ENCODE measurements at places on chromosomes 12 and 14.
A peak's percentile ranks its signal among the peaks of the same experiment; 100 is the strongest.

DNA sequence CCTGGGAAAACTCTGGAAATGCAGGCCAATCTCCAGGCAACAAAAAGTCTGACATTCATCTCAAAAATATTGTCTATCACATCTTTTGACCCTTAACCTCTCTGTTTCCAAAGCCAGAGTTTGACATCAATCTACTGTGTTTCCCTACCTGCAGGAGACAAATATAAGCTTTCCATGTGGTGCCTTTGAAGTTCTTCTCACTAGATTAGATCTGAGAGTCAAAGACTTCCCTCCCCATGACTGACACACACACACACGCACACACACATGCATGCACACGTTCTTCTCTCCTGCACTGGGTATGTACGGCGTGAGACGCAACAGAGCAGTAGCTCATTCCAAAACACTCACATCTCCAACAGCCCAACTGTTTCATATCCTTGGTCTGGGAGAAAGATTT is 8.1 kb upstream of the ITPR2 start:
- no peak for DNase-seq

- DNase-seq, result no peak
These were observed 51.3 kb downstream of the RMST start for GRCh38 chr12:97513950-97514349.

DNA sequence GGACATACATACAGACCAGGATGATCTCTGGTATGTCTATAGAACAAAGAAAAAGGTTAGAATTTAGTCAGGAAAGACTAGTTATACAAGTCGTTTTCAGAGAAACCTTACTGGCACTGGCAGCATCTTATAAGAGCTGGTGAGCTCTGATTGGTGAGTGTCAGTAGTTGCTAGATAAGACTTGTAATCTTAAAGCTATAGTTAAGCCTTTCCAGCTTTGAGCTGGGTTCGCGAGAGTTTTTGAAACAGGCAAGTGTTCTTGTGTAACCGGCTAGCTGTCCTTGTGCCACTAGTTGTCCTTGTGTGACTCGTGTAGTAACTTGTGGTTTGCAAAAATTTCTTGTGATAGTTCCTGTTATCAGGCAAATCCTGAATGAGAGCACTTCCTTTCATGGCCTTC is 740.9 kb downstream of the GALC start:
- DNase-seq, result no peak

DNA sequence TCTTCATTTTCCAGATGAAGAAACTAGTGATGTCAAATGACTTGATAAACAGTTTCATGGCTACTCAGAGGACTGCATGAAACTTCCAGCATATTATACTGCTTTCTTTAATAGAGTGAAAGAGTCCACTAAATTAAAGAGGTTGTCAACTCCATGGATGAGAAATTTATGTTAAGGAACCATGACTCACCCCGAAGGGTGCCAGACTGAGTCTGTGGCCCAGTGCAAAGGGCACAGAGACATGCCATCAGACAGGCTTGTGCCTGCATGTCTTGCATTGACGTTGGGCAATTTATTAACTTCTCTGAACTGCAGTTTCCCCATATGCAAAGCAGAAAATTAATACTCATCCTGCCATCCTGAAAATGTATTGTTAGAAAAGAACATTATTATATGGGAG is 382.4 kb downstream of the APAF1 start:
- no peak for DNase-seq

GRCh38 chr12:8996682-8997405 is 7.5 kb downstream of the KLRG1 start:
- no peak for DNase-seq

DNA sequence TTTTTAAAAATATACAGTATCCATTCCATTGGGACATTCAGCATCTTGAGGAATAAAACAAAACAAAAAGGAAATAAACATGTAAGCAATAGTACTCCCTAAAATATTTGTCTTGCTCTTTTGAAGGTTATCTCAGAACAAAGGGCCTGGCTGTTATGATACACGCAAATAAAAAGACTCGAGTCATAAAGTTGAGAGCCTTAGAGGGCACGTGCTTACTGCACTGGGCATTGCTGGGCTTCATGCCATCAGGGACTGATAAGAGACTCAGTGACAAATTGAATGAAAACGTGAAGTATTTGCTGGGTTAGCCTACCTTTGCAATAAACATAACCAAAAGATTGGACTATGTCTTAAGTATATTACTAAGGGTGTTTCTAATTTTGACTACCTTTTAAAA is 118.9 kb downstream of the SLC35F4 start:
- DNase-seq, result no peak

- no peak for DNase-seq
These were observed 47.5 kb downstream of the PIWIL1 start for GRCh38 chr12:130385193-130385592.

GRCh38 chr12:12979731-12980259 is 20.3 kb downstream of the HEBP1 start:
- no peak for DNase-seq

GRCh38 chr12:12094481-12094880 is 23.7 kb downstream of the BCL2L14 start:
- no peak for DNase-seq

GRCh38 chr14:96514694-96515093 is 12.5 kb downstream of the PAPOLA start:
- no peak for DNase-seq

DNA sequence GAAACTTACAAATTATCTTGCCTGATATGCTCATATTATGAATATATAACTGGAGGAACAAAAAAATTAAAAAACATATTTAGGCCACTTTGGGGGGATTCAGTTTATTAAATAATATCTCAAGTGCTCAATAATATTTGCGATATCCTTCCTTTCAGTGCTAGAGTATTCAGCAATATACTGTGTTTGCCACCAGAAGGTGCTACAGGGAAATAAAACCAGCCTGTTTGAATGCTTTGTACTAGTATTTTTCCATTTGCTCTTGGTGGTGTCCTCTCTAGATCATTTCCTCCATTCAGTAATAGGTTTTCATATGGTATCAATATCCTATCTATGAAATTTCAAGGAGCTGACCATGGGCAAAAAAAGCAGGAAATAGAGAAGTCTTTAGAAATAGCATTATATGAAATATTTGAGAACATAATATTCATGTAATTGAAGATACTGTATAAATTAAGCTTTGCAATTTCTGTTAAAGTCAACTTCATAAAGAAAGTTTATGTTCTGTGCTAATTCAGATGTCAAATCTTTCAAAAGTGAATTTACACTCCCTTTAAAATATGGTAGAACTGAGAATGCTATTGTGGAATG is 106.2 kb upstream of the NAV3 start:
- DNase-seq, result no peak

DNA sequence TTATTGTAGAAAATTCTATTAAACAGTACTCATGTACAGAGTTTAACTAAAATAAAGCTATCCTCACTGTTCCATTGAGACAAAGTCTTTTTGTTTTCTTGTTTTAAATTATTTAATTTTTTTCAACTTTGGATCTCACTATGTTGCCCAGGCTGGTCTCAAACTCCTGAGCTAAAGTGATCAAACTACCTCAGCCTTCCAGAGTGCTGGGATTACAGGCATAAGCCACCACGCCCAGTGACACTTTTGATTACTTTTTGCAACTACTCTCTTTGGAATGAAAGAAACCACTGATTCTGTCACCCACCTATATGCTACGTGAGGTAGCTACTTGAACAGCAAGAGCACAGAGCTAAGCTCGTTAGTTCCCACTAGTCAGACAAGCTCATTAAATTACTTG is 17.1 kb downstream of the ZFC3H1 start:
- DNase-seq, result no peak

DNA sequence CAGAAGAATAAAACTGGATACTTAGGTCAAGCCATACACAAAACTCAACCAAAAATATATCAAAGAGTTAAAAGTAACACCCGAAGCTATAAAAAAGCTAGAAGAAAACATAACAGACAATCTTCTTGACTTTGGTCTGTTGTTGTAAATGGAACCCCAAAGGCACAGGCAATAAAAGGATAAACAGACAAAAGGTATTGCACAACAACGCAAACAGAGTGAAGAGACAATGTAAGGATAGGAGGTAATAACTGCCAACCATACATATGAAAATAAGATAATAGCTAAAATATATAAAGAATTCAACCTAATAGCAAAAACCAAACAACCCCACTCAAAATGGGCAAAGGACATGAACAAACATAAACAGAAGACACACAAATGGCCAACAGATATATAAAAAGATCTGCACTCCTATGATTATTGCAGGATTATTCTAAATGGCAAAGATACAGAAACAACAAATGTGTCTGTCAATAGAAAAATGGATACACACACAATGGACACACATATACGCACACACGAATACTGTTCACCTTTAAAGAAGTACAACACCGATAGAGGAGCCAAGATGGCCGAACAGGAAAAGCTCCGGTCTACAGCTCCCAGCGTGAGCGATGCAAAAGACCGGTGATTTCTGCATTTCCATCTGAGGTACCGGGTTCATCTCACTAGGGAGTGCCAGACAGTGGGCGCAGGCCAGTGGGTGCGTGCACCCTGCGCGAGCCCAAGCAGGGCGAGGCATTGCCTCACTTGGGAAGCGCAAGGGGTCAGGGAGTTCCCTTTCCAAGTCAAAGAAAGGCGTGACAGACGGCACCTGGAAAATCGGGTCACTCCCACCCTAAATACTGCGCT is 1137.1 kb downstream of the FSCB start:
- no peak for DNase-seq

GRCh38 chr12:91417650-91418049 is 235.0 kb upstream of the DCN start:
- DNase-seq, result no peak

DNA sequence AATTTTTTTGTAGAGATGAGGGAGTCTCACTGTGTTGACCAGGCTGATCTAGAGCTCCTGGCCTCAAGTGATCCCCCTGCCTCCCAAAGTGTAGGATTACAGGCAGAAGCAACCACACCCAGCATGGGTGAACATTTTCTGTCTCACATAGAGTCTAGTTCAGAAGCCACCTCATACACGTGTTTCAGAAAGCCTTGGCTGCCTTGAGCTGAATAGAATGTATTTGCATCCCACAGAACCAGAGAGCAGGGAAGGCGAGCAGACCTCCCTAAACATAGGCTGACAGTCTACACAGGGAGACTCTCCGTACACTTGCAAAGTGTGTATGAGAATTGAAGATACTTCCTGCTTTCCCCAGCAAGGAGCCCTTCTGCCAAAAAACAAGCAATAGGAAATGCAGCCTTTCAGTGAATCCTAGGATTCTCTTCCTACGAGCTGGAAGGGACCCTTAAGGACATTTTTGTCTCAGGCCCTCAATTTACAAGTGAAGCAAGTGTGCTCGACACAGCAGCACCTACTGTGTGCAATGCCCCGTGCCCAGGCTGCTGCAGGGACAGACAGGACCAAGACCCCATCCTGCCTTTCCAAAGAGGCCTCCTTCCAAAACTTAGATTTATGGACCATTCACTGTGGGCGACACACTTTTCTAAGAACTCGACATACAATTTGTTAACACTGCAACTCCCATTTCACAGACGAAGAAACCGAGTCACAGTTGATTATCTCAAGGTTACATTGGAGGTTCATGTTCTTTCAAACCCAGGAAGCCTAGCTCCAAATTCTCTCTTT is 11.2 kb downstream of the NUAK1 start:
- DNase-seq, result no peak

GRCh38 chr12:69055280-69055679 is 122.3 kb upstream of the CPM start:
- no peak for DNase-seq

DNA sequence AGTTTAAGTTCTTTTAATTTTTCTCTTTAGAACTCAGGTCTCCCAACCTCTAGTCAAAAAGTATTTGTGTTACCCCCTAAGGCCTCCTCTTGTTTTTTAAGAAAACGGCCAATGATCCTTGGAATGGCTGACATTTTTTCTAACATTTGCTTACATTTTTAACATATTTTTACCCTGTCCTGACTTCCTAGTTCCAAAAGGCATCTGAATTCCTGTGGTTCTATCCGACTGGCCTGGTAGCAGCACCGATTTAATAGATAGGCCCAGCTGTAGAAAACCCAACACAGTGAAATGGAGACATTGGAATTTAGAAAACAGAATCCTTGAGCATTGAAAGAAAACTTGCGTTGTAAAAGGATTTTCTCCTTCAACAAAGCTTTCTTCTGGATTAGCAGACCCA is 134.7 kb upstream of the GSC start:
- DNase-seq, result no peak

- peak; percentile 42 for DNase-seq
These were observed 21.5 kb upstream of the IFNG start for GRCh38 chr12:68180792-68181744.

- DNase-seq, result no peak
These were observed 72.2 kb downstream of the ADCK1 start for GRCh38 chr14:77872152-77872551.

GRCh38 chr12:111406474-111407376 is 1.0 kb downstream of the SH2B3 start:
- no peak for DNase-seq

- no peak for DNase-seq
These were observed 174.5 kb downstream of the TTC7B start for GRCh38 chr14:90641615-90642243.

Measured in spinal cord (tissue), 10 donors.